T47D (cell line): ENCODE measurements at places on chromosomes 5 and 9.
A peak's percentile ranks its signal among the peaks of the same experiment; 100 is the strongest.

GRCh38 chr5:159411115-159411514 lies 80.8 kb upstream of the IL12B start:
- no peak for DNase-seq

DNA sequence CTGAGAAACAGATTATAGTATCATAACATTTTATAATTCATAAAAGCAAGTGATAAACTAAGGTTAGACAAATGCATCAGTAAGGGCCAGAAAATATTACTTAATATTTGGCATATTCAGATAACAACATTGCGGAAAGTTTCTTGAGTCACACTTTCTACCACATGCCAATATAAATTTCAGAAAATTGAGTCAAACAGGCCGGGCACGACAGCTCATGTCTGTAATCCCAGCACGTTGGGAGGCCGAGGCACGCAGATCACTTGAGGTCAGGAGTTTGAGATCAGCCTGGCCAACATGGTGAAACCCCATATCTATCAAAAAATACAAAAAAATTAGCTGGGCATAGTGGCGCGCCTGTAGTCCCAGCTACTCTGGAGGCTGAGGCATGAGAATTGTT lies 47.1 kb downstream of the SLC38A9 start:
- no peak for DNase-seq

DNA sequence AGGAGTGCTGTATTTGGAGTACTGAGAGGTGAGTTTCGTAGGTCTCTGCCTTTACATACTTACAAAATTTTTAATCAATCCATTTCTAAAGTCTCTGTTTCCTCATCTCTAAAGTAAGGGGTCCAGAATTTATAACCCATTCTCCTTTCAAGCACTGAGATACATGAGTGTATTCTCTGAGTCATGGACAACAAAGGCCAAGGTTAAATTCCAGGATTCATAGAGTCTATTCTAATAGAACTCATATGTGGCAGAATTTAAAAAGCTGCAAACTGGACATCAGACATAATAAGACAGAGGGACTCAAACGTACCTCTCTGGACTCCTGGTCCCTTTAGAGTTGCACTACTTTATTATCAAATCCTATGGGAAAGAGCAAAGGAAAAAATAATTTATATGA lies 112.5 kb upstream of the SLIT3 start:
- DNase-seq: no peak

- peak; percentile 84 for DNase-seq
Measured at GRCh38 chr5:32193591-32193990, 19.5 kb upstream of the GOLPH3 start.

DNA sequence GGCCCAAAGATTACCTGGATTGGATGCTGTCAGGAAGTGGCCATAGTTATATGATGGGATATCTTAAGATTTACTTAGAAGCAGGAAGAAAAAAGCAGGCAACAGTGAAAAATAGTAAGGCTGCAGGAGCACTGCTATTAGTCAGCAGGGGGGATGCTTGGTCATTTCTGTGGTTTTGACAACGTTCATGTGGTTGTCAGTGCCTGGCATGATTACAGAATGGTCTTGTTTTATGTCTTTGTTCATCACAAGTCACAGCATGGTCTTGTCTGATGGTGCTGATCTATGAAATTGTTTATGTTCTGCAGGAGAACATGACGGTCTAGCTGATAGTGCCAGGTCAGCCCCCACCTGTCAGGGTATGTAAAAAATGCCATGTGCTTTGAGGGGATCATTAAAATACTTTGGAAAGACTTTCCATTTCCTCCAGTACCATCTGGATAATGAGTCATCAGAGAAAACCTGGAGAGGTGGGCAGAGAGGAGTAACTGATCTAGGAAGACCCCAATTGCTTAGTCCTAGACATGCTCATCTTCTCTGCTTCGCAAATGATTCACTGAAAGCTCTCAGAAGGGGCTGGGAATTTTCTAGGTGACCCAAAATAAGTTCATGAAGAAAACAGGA lies 48.5 kb downstream of the PLGRKT start:
- DNase-seq: no peak

DNA sequence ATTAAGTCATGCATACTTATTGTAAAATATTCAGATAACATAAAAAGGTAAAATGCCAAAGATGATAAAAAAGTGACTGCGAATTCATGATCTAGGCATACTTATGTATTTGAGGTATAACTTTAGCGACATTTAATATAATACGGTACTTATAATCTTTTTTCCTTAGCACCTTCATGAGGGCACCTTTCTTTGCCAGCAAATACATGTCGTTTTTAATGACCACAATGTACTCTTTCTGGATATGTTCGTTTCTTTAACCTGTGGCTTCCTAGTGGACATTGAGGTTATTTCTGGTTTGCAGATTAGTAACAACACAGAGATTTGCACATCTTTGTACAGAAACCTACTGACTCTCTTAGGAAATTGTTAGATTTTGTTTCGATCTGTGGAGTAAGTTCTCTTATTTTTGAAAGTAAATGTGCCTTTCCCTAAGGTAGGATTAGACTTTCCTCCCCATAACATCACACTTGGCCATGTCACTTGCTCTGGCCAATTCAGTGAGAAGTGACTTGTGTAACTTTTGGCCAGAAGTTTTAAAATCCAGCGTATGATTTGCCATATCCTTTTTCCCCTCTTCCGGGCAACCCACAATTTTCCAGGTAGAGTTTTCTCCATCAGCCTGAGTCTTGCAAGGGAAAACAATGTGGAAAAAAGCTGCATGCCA lies 24.4 kb downstream of the ANKRD33B start:
- no peak for DNase-seq

- no peak for DNase-seq
Measured at GRCh38 chr5:60826653-60827052, 17.4 kb downstream of the ELOVL7 start.

DNA sequence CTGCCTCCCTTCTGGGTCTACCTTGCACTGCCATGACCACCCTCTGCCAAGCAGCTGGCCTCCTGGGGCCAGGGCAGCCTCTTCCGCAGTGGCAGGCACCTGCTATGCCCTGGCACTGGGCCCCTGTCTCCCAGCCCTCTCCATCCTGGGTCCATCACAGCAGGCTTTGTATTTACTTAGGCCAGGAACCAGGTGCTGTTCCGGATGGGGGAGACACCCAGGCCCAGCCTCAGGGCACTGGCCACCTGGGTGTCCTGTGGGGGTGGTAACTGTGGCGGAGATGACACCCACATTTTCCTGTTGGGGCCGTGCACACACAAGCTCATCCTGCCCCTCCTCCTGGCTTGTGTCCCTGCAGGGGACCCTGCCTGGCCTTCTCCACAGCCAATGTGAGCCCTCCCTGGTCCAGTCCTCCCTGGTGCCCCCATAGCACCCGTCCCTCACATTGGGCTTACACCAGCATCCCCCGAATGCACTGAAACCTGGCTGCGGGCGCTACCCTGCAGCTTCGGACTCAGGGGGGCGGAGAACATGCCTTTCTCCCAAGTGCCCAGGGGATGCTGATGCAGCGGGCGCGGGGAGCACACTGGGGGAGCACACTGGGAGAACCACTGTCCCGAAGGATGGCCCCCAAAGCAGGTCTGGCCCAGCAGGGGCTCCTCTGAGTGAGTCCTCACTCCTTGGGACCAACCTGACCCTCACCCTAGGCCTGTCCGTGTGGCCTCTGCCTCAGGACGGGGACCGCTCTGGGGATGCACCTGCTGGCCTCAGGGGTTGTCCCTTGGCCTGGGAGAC lies 17.9 kb downstream of the FAM163B start:
- no peak for DNase-seq

GRCh38 chr5:164885179-164885578 lies 1379.8 kb downstream of the MAT2B start:
- no peak for DNase-seq

DNA sequence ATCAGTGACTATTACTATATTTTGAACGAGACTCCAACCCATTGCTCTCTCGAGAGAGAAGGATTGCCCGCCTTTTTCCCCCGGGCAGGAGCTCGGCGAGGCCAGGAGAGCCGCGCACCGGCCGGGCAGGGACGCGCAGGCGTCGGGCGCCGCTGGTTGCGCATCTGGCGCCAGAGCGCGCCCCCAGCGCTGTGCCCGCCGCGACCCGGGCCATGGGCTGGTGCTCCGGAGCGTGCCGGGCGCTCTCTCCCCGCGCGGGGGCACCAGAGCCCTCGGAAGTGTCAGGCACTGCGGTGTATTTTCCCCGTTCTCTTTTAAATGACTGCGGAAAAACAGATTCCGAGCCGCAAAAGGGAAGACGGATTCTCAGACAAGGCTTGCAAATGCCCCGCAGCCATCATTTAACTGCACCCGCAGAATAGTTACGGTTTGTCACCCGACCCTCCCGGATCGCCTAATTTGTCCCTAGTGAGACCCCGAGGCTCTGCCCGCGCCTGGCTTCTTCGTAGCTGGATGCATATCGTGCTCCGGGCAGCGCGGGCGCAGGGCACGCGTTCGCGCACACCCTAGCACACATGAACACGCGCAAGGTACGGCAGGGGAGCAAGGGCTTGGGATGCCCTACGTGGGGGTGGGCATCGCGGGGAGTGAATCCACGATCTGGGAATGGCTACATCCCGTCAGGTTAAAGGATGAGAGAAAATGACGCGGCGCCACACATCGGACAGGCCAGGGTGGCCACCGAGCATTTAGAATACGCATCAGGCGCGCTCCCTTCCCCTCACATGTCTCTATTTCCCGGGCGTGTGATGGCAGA lies 1.1 kb upstream of the NTRK2 start:
- DNase-seq: peak; percentile 60

- DNase-seq: no peak
Measured at GRCh38 chr5:73160239-73160671, 12.7 kb upstream of the TMEM174 start.

DNA sequence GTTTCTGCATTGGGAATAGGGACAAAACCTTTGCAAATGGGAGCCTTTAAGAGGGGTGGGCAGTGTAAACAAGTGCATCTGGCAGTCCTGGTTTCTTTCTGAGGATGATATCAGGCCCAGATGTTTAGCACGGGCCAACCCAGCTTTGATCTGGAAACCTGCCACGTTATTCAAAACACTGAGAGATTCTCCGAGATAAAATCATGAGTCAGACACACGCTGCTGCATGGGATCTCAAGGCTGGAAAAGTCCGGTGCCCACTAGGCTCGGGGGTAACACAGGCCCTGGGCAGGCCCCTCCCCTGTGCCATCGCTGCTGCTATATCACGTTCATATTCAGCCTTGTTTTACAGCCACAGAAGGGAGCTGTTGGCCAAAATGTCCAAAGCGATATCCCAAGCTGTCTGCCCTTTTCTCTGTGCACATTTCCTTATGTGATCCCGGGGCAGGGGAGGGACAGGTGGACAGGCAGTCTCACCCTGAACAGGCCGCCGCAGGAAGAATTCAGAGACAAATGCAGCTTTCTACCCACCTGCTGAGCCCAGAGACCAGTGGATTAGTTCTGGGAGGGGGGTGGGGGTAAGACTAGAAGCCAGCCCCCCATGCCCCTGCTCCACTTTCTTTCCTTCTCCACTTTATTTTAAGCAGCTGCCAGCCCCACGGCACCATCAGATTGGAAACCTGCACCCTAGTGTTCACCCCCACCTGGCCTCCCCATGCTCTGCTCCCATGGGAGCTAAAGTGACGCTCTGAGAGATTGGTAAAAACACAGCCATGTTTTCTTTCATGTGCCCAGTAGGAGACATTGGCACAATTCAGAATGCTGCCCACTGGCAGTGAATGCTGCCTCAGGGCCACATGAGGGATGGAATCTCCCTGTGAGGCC lies 63.1 kb downstream of the TMOD1 start:
- DNase-seq: no peak

DNA sequence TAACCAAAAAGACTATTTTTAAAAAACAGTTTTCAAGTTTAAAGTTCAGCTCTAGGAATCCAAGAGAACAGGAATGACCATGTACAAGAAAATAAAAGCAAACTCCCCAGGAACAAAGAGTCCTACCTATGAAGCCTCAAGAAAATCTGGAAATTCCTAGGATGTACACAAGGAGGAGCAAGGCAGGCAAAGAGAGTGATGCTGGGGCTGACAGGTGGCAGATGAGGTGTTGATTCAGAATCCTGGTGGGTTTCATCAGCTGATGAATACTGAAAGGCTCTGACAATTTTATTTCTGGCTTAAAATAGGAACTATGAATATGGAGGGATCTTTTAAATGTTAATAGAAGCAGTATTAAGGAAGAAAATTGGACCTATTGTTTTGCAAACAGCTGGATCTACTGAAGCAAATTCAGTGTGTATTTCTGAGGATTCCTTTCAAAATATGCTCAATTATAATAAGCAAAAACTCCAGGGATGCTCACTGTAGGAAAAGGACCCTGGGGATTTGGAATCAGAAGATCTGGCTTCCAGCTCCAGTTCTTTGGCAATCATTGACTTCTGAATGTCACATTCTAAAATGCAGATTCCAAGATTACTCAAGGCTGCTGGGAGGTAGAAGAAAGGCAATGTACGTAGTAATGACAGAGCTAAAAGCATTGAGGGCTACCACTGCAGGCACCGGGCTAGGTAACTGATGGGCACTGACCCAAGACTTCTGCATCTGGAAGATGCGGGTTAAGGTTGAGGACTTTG lies 28.0 kb upstream of the SH3RF2 start:
- peak; percentile 68 for DNase-seq

DNA sequence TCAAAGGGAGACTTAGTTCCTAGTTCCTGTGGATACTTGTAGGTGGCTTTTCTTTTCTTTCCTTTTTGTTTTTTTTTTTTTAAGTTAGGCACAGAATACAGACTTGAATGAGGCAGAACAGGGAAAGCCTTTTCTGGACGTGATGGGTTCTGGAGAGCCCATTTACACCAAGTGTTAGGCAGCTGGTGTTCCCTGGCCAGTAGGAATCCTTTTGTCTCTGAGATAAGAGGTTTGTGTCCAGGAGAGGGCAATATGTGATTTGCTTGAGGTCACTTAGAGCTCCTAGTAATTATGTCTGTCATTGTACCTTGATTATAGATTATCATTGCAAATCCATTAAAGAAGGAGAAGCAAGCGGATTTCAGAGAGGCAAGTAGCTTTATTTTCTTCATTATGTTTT lies 9.1 kb downstream of the MEGF10 start:
- DNase-seq: peak; percentile 17
